NB4 (cell line): ENCODE measurements at places on chromosomes 13 and 19.

GRCh38 chr13:105519771-105520170 lies 1015.7 kb downstream of the EFNB2 start:
- no peak for DNase-seq

- DNase-seq, result no peak
Measured at GRCh38 chr13:111115061-111115964, at the start of gene ARHGEF7. Gene ARHGEF7, plus strand, starts transcription at chr13:111115310. Its CDS starts 217 bp downstream, at chr13:111115527.

- DNase-seq, result no peak
Measured at GRCh38 chr13:53207556-53207955, 178.9 kb downstream of the OLFM4 start.

GRCh38 chr13:38283346-38283745 lies 66.3 kb upstream of the UFM1 start:
- DNase-seq, result no peak

GRCh38 chr19:3723883-3724282 lies 15.7 kb downstream of the TJP3 start:
- DNase-seq, result no peak

DNA sequence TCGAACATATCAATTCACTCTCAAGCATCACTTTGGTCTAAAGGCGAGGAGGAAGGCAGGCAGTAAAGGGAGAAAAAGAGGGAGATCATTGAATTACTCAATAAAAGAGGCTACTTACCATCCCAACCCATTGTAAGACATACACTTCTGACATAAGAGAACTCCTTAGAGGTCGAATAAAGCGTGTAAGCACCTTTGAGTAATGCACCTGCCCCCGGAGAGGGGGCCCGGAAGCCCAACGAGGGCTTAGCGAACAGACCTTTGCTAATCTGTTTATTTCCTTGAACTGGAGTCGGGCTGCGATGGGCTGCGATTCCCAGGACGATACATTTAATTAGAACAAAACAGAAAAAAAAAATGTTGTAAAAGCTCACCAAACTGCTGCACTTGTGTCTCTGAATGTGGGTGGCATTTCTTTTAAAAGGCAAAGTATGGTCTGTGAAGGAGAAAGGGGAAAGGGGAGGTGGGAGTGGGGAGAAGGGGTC lies 3.0 kb downstream of the ZC3H4 start:
- DNase-seq, result peak; percentile 64

DNA sequence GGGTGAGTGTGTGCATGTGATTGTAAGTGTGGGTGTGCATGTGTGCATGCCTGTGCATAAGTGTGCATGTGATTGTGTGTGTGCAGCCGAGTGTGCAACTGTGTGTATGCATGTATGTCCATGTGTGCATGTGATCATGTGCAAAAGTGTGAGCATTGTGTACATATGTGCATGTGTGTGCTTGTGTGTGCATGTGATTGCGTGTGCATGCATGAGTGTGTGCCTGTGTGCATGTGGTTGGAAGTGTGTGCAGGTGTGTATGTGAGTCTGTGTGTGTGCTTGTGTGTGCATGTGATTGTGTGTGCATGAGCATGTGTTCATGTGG lies 3.5 kb downstream of the PODNL1 start:
- no peak for DNase-seq

- no peak for DNase-seq
Measured at GRCh38 chr13:20491926-20492435, 33.7 kb downstream of the CRYL1 start.

GRCh38 chr19:3194106-3195087 lies 8.7 kb downstream of the NCLN start:
- DNase-seq, result no peak

DNA sequence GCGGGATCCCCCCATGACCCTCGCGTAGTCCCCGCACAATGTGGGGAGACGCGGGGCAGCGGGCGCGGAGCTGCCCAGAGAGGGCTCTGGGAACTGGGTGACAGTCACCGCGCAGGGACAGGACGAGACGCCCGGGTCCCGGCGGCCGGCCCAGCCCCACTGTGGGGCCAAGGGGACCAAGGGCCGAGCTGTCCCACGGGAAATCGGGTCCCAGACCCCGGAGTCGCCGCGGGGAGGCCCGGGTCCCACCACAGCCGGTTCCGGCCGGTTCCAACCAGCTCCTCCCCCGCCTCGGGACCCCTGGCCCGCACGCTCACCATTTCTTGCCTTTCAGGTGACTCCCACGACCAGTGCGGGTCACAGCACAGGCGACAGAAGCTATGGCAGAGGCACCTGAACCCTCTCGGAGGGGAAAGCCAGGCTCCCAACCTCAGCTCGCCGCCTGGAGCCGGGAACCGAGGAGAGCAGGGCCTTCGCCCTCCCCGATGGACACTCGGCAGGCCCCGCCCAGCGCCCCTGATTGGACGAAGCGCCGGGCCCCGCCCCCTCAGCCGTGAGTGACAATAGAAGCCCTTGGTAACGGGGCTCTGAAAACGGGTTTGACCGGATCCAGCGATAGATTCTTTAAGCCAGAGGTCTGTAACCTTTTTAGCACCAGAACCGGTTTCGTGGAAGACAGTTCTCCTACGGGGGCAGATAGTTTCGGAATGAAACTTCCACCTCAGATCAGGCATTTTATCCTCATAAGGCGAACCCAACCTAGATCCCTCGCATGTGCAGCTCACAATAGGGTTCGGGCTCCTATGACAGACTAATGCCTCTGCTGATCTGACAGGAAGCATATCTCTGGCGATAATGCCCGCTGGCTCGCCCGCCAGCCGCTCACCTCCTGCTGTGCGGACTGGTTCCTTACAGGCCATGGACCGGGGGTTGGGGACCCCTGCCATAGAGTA lies at the start of gene ZNF433:
TSS of gene ZNF433 (minus strand) at position 460 of the 953 bp plus-strand sequence. CDS start at position 320, 140 bp downstream.
- no peak for DNase-seq

DNA sequence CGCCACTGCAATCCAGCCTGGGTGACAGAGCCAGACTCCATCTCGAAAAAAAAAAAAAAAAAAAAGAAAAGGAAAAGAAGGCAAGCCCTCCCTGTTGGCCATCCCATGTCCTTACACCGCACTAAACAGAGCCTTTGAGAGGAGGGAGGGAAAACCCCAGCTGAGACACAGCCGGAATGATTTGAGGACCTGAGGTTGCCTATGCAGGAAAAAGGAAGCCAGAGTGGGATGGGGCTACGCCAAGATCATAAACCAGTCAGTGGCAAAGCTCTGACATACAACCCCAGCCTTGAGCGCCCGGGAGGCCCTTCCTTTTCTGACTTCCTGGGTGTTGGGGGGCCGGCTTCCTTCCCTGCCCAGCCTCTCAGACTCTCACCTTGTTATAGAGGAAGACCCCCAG lies 12.5 kb upstream of the CHERP start:
- DNase-seq, result no peak

DNA sequence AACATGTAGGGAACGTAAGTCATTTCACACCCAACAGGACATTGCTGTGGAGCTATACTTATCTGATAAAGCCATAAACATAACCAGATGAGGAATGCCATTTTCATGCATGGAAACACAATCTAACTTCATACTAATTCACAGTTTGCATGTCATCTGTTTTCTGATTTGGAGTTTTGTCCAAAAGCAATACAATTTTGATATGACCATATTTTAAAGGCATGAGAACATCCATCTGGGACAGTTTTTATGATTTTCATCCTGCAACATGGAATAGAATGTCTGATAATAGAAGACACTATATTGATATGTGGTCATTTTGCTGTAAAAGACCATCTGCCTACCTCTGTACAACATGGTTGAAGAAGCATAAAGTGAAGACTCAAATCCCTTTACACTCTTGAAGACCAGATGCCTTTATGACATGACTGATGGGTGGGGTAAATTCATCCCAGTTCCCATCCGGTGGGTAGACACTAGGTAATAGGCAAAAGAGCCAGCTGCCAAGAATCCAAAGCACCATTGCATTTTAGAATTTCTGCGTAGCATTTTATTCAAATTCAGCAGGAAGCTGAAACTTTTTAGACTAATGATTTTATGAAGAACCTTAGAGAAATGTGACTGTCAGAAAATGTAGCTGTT lies 309.8 kb downstream of the LMO7 start:
- DNase-seq, result no peak

GRCh38 chr19:45100846-45101252 lies 7.9 kb downstream of the PPP1R37 start:
- DNase-seq, result no peak

- no peak for DNase-seq
Measured at GRCh38 chr13:43573802-43574514, 212.8 kb downstream of the ENOX1 start.

GRCh38 chr19:48170817-48171347 lies 402 bp downstream of the ZSWIM9 start:
- no peak for DNase-seq

DNA sequence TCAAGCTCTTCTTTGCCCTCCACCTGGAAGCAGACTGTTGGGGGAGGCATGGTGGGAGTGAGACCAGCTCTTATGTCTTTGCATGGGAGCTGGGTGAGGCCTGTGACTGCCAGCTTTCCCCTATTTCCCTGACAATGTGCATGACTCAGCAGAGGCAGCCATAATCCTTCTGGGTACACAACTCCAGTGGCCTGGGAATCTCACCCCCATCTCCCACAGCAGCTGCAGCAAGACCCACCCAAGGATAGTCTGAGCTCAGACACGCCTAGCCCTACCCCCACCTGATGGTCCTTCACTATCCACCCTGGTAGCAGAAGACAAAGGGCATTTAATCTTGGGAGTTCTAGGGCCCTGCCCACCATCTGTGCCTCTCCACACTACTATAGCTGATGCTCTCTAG lies 41.4 kb upstream of the FGF14 start:
- no peak for DNase-seq

DNA sequence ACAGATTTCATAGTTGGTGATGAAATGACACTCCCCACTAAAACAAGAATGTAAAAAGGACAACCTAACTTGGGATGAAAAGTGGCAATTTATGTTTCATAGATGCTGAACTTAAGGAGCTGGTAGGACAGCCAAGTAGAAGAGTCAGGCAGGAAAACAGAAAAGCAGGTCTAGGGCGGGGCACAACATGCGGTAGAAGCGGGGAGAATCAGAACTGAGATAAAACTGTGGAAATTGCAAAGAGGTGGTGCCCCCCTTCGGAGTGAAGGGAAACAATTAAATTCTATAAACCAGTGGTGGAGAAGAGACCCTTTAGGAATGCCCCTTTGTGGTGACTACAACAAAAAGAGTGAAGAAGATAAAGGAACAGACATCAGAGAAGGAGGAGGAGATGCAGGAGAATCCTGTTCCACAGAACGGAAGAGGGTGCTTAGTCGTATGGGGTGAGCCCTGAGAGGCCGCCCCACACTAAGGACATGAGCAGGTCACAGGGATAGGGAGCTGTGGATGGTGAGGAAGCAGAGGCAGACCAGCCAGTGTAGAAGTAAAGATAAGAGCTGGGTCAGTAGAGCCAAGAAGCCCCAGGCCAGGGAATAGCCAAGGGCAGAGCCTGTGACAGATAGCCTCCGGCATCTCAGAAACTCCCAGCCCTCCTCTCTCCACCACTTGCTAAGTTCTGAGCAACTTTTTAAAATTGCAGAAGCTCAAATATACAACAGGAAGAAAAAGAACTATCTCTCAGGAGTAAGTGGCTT lies 100.3 kb upstream of the DOCK9 start:
- DNase-seq, result no peak

- DNase-seq, result no peak
Measured at GRCh38 chr13:82687884-82688283, 1194.4 kb downstream of the SLITRK1 start.

DNA sequence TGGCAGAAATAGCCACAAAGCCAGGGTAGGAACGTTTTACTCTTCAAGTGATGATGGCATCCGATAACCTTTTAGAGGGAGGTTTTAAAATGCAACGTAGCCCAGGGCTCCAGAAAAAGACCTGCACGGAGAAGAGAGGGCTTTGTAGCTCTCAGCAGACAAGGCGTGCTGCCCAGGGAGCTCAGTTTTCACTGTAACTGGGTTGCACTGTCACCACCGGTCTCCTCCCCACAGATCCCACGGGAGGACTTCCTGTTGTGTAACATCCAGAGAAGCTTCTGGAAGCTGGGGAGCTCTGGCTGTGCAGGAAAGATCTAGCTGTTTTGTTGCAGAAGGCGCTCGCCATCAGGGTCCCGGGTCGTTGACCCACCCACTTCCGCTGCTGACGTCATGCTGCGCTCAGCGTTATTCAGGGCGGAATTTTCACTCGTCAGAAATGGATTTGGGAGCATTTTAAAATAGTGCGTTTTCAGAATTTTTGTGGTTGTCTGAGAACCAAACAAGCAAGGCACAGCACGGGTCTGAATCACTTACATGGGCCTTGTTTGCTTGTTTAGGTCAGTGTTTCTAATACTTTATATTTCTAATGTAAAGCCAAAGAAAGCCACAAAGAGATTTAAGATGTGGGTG lies 50.8 kb downstream of the ATP11A start:
- DNase-seq, result peak; percentile 50

DNA sequence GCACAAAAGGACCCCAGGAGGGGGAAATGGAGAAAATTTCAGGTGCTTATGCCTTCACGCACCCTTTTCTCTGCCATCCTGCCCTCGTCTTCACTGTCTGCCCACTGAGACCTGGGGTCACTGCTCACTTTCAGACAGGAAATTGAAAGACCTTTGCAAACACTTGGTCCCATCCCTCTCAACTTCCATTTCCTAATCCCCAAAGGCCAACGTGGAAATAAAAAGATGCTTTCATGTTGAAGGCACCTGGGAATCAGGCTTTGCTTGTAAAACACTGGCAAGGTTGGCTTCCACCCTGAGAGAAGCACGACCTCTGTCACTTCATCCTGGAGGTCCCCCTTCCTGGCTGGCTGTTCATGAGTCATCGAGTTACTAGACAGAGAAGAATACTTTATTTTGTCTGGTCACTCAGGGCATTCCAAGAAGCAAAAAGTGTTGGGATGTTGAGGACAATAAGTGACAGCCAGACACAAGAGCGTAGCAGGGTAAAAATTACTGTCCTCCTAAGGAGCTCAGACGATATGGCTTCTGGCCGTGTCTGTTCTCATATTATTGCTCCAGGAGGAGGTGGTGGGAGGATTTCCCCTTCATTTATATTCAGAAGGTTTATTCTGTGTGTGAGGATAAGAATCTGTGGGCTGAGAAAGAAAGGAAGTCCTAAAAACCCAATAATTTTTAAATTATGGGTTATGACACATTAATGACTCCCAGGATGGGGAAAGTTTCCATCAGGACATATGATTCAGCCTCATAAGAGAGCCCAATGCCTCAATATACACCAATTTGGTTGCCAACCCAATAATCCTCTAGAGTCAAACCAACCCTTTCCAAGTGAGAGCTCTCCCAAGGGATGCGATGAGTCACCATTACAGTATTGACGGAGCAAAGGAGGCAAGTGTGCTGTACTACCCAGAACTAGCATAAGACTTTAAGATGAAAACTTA lies 409.0 kb downstream of the COG6 start:
- DNase-seq, result peak; percentile 19

GRCh38 chr19:14250870-14251269 lies 44.9 kb upstream of the ADGRL1 start:
- DNase-seq, result no peak
